ENCODE measurements at places on chromosomes 4 and X.

DNA sequence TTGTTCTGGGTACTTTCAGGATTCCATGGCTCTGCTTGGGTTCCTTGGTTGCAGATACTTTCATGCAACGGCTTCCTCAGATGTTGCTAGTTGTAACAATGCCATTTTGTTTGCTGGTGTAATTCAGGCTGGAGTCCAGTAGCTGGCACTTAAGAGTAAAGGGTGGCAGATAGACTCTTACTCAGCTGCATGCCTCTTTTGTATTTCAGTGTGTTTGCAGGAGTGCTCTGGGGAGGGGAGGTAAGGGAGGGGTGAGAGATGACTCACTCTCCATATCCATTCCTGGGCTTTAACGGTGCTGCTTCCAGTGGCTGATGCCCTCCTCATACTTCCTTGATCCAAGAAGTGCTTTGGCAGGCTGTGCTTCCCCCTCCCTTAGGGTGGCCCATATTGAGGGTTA lies 155.2 kb downstream of the ZNF330 start:
- peak; percentile 61 for DNase-seq

DNA sequence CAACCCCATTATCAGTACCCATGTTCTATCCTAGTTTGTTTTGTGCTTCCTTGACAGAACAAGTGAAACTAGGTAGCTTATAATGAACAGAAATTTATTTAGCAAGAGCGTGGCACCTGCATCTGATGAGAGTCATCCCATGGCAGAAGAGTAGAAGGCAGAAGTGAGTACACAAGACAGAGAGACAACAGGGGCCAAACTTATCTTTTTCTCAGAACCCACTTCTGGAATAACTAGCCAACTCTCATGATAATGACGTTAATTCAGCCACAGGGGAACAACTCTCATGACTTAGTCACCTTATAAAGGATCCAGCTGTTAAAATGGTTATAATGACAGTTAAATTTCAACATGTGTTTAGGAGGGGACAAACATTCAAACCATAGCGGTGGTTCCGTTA lies 644.9 kb downstream of the TECRL start:
- no peak for DNase-seq

GRCh38 chr4:156886481-156886880 lies 85.1 kb downstream of the PDGFC start:
- no peak for DNase-seq

- DNase-seq = no peak
Observed at GRCh38 chr4:182740256-182740655, 176.9 kb downstream of the DCTD start.

DNA sequence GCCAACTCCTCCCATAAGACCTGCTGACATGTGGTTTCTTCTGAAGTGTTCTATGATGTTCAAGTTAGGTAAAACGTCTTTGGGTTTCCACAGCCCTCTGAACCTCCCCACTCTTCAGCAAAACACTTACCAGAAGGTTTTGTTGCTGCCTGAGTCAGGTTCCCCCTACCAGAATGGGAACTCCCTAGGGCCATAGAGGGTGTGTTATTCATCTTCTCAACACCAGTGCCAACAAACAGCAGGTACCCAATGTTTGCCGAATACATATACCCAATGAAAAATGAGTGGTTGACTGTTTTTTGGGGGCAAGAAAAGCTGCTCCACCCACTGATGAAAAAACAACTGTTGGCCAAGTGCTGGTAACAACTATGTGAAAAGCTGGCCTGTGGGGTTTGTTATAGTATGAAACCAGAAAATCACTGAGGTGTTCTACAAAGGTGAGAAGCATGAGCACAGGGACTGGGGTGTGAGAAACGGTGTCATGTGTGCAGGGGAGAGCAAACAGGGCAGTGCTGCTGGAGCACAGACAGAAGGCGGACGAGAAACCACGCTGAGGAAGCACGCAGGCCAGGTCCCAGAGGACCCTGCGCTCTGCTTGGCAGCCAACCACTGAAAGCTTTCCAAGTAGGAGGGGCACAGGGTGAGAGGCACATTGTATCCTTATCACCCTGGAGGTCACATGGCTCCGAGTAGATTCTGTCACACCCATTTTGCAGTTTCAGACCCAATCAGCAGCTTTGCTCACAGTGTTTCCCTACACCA lies 28.8 kb downstream of the ATP8A1 start:
- DNase-seq = no peak

DNA sequence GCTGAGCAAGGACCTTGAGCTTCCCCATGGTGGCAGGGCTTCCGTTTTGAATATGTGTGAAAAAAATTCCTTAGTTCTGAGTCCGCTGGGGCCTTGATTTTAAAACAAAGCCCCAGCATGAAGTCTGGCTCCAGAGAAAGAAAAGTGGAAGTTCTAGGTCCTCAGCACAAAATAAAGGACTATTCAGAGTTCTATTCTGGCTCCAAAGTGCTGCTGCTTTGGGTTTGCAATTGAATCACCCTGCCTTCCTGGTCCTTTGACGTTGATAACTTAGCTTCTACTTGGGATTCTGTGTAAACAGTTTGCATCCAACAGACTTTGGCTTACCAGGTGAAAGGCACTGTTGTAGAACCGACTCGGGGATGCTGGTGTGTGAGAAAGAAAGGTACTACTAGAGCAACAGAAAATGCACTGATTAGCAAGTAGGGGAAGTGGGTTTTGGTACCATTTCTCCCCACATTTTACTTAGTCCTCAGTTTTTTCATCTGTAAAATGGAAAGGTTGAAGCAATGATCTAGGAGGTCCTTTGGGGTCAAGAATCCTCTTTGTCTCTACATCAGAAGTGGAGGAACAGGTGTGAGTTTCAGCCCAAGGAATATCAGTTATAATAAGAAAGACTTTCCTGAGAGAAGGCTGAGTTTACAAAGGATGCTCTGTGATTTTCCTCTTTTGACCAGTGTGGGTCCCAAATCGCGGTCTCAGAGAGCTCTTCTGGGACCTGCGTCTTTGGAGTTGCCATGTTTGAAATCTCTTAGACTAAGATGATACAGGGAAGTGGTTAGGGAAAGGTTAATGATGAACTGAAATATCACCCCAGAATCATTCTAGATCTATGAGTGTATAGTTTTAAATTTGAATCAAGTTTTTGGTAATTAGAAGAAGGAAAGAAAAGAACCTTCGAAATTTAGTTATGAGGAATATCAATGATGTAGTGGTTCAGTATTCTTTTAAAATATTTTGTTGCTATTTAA lies 28.2 kb downstream of the IGFBP7 start:
- DNase-seq = no peak

- peak; percentile 38 for DNase-seq
Observed at GRCh38 chrX:119880552-119881437, 9.2 kb downstream of the NDUFA1 start.

DNA sequence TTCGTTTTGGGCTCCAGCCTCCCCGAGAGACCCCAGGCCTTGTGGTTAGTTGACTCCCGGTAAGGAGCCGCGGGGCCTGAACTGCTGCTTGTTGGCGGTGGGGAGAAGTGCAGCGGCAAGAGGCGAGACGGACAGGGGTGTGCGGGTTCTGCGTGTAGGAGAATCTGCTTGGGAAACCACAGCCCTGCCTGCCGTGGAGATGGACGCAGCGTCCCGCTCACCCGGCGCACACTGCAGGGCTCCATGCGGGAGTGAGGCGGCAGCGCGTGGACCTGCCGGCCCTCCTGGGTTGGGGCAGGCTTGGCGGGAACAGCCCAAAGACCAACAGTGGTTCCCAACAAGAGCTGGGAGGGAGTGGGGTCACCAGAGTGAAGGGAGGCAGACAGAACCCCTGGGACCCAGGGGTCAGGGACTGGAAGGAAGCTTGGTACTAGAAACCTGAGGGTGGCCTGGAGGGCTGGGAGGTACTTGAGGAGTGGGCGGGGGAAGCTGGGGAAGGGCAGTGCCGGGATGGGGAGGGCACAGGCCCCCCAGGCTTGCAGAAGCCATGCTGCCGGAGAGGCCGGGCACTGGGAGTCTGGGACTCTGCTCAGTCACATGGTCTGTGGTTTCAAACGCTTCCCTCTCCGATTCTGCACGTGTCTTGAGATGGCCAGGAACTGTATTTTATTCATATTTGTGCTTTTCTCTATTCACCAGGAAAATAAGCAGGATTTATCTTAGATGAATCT lies 70.8 kb downstream of the RGS12 start:
- DNase-seq = no peak

- no peak for DNase-seq
Observed at GRCh38 chrX:119735467-119735866, 22.9 kb upstream of the SOWAHD start.

- DNase-seq = no peak
Observed at GRCh38 chr4:101858641-101859040, 68.1 kb downstream of the BANK1 start.

- no peak for DNase-seq
Observed at GRCh38 chrX:9476810-9477575, 12.1 kb downstream of the TBL1X start.

DNA sequence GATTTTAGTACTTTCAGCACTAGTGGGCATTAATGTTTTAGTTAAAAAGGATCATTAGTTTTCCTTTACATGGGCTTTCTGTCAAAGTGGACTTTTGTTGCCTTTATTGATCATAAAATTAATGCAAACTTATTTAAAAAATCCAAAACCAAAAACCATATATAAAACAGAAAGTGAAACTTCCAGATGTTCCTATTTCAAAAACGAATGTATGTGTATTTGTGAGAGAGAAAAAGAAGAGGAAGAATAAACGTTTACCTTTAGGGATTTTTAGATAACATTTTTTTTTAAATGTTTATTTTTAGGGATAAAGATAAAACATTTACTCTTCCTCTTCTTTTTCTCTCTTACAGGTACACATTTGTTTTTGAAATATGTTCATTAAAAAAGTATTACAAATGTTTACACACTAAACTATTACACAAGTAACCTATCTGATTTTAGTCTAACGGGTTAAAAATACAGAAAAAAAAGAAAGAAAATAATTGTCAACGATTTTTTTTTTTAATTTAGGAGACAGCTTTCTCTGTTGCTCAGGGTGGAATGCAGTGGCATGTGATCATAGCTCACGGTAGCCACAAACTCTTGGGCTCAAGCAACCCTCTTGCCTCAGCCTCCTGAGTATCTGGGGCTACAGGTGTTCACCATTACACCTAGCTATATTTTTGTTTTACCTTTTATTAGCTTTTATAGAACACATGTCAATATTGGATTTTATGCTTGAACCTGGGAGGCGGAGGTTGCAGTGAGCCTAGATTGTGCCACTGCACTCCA lies 16.8 kb upstream of the COX18 start:
- no peak for DNase-seq

DNA sequence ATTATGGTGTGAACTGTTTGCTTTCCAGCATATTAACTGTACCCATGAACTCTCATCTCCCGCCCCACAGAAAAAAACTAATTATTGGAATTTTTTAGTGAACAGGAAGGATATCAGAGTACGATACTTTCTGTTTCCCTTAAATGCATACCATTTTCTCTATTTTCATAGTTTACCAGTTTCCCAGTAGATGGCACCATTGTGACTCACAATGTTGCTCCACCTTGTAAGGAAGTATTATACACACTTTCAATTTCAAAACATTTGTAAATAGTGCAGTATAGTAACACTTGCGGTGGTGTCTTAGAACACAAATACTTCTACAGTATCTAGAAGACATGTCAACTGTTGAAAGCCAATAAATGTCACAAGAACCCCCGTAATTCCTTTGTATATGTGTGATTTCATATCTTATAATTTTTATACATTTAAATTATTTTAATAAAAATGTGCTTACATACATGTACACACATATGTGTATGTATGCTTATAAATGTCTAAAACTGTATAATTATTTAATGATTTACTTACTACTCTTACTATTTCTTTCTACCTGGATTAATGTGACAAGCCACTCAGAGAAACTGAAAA lies 167.3 kb downstream of the SLIT2 start:
- no peak for DNase-seq

GRCh38 chrX:11437642-11438379 lies 144.6 kb downstream of the AMELX start:
- DNase-seq = no peak

- no peak for DNase-seq
Observed at GRCh38 chr4:33802578-33802977, 2441.7 kb downstream of the ARAP2 start.

GRCh38 chr4:26763648-26764047 lies 97.0 kb upstream of the STIM2 start:
- DNase-seq = no peak

DNA sequence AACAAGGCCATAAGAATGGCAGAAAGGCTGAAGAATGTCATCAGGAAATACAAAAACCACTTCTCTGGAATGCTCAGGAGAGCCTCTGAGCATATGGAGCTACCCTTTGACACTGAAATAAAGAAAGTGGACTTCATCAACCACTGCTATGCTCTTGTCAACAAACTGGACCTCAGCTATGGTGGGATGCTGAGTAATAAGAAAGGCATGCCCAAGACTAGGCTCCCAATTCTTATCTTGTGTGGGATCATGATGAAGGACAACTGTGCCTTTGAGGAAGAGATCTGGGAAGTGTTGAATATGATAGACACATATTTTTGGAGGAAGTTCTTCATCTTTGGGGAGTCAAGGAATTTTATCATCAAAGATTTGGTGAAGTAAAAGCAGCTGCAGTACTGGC lies 86.9 kb upstream of the MAGEB16 start:
- DNase-seq = no peak

- peak; percentile 78 for DNase-seq
Observed at GRCh38 chr4:51844153-51845054, 1.5 kb downstream of the DCUN1D4 start.

- DNase-seq = no peak
Observed at GRCh38 chr4:113621633-113622032, 139.9 kb downstream of the CAMK2D start.

DNA sequence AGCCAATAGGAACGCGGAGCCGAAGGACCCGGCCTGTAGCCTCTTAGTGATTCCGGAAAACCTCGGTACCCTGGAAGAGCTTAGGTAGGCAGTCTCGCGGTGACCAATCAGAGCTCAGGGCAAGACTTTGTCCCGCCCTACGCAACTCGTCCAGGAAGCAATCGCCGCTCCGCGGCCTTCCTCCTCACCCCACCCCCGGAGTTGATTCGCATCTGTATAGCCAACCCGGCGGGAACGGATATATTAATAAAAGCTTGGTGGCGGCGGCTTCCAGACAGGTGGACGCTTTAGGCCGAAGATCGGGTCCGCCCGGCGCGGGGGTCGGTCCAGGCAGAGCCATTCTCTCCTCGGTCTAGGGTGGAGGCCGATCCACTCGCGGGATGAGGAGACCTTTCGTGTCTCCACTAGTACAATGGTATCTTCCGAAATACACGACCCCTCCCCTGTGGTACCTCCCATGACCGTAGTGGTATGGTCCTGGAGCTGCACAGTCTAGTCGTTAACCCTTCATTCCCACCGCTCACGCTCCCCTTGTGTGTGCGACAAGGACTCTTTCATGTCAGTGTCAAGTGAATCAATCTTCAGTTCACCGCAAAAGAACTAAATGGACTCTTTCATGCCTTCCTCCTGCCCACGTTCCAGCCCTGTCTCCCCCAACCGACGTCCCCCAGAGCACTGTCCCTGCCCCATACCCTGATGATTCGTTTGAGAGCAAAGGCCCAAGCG lies 24.2 kb upstream of the GLOD5 start:
- peak; percentile 92 for DNase-seq

DNA sequence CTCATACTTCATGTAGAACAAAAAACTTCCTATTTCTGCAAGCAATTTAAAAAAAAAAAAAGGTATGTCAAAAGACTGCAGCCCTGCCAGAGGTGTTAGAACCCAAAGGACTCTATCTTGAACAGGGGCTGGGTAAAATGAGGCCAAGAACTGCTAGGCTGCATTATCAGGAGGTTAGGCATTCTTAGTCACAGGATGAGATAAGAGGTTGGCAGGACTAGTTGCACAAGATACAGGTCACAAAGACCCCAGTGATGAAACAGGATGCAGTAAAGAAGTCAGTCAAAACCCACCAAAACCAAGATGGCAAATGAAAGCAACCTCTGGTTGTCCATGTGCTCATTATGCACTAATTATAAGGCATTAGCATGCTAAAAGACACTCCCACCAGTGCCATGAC lies 104.1 kb downstream of the ANOS1 start:
- no peak for DNase-seq

Data from iPS-NIHi11 (cell line).